ENCODE measurements at places on chromosomes 7 and 10.

GRCh38 chr10:52437205-52437646, 123.1 kb downstream of the DKK1 start:
- DNase-seq = no peak

- no peak for DNase-seq
These were observed 307.7 kb downstream of the ADRA2A start for GRCh38 chr10:111384556-111384955.

DNA sequence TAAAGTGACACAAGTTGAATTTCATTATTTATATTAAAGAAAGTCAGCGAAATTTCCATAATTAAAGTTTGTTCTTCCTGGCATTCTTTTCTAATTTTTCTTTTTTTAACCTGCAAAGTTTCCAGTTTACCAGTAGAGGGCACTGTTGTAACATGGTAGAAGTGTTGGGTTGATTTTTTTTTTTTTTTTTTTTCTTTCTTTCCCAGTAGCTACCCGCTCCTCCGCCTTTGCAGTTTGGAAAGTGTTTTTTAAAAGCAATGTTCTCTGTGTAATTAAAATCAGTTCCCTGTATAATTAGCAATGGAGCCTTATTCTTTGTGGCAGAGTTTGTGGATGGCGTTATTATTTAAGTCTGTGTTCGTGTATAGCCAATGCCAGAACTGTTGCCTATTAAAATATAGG, 53.7 kb downstream of the TAF3 start:
- no peak for DNase-seq

DNA sequence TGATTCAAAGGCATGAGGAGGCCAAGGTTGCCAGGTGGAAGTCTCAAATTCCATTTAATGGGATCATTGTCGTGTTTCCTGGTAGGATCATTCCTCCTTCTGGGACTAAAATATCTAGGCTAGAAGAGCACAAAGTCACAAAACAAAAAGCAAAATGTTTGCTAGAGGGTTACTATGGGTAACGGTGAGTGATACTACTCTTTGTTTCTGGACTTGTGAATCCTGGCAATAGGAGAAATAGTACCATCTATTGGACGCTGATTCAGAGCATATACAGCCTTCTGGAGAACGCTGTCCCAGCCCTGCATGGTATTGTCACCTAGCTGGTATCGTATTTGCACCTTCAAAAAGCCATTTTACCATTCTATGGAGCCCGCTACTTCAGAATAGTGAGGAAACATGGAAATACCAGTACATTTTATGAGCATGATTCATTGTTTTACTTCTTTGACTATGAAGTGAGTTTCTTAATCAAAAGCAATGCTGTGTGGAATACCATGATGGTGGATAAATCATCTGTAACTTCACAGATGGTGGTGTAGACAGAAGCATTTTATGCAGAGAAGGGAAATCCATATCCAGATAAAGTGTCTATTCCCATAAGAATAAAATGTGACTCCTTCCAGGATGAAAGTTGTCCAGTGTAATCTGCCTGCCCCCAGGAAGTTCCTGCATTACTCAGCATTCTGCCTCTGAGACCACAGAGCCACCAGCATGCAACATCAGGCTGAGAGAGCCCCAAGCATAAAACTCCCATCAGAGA, 361.0 kb downstream of the ETV1 start:
- no peak for DNase-seq

DNA sequence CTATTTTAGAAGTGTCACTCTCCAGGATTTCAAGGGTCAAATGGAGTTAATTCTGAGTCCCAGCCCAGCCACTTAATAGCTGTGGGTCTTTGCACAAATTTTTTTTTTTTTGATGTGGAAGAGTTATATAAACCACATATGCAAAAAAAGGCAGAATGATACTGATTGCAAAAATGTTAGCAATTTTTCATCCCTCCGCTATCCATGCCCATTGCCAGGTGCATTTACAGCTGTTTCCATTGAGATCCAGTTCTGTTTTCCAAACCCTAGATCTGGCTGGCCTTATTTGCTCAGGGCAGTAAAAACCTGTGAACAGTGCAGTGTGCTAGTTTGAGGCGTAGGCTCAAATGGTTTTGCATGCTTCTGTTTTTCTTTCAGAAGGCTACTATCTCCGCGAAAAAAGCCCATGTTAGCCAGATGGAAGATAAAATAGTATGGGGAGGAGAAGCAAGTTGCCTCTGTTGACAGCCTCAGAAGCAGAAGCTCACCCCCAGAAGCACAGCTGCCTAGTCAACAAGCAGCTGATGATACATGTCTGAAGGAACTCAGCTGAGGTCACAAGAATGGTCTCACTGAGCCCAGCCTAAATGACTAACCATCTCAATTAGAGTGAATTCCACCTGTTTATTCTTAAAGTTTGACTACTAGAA, 997 bp upstream of the ZNF138 start:
- no peak for DNase-seq

DNA sequence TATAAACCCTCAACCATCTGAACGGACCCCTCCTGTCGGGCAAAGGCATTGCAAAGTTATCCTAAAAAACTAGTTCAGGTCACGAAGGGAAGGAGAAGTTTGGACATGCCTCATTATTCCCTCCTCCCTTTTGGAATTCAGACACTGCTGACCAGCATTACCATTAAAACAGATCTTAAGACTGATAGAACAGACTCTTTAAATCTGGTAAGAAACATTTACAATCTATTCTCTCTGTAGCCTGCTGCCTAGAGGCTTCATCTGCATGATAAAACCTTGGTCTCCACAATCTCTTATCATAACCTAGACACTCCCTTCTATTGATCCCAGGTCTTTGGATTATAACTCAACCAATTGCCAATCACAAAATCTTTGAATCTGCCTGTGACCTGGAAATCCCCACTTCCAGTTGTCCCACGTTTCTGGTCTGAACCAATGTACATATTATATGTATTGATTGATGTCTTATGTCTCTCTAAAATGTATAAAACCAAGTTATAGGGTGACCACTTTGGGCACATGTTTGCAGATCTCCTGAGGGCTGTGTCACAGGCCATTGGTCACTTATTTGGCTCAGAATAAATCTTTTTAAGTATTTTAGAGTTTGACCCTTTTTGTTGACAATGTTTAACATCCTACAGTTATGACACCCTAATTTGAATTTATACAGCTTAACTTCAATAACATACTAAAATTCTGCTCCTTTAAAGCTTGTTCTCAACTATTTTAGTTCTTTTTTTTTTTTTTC, 23.5 kb upstream of the CNNM2 start:
- no peak for DNase-seq

- no peak for DNase-seq
These were observed 69.6 kb downstream of the COL26A1 start for GRCh38 chr7:101432316-101432715.

DNA sequence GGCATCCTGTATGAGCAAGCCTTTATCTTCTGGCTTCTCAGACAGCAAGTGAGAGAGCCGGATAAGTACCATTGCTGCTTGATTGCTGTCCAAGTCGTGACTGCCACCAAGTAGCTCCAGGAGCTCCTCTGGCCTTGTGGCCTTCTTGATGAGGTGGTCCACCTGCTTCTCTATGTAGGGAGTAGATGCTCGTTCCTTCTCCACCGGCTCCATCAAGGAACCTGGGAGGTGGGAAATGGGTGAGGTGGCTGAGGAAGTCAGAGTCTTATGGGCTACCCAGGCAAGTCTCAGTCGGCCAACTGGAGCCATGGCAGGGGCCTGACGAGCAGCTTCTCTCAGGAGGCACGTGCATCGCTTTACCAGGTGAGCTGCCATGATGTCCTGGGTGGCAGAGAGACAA, 2.6 kb downstream of the TBRG4 start:
- no peak for DNase-seq

DNA sequence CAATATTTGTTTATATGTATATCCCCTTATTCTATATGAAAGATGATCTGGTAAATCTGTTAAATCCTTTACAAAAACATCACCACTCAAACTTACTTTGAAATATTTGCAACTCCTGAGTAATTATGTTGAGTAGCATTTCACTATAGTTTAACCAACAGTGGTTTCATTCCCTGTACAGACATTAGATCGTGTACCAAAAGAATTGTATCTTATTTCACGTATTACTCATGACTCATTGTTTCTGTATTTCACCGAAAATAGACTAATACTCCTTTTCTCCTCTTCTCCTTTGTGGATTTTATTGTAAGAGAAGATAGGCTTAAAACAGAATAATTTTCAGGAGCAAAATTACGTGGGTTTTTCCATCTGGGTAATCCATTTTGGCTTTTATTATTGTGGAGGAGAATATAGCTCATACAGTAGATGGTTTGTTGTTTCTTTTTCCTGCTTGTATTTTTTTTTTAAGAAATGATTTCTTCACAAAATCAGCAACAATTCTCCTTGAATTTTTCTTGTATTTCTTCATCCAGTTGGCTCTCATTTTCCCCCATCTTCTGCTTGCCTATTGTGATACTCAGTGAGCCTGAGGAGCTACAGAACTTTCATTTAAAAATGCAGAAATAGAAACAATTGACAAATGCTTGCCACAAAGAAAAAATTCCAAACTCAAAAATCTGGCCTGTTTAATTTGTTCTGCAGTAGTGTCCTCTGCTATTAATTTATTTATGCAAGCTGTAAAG, 90.6 kb upstream of the OIT3 start:
- DNase-seq = no peak

DNA sequence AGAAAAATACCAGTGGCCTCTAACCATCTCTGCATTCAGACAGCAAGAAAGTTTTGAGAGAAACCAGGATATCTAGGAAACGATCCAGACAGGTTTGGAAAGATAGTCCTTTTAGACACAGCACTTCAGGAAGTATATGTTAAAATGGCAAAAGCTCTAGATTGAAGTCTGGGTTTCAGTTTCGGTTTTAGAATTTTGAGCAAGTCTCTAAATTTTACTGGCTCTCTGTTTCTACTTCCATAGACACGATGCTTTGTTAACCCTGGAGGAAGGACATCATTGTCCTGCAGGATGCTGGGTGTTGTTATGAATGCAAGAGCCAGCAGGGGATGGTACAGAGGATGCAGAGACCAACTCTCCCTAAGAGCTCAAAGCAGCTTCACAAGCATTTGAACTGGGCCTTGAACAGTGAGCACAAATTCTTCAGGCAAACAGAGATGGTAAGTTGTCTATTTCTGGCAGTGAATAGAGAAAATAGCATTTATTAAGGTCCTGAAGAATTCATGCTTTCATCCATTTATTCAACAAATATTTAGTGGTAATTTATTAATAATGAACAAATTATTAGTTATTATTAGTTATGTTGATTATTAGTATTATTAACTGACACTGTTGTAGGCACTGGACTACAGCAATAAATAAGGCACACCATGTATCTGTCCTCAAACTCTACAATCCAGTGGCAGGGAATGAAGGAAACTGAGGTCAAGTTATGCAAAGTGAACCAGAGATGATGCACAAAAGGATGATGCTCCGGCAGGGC, 152.7 kb upstream of the NRP1 start:
- DNase-seq = no peak

DNA sequence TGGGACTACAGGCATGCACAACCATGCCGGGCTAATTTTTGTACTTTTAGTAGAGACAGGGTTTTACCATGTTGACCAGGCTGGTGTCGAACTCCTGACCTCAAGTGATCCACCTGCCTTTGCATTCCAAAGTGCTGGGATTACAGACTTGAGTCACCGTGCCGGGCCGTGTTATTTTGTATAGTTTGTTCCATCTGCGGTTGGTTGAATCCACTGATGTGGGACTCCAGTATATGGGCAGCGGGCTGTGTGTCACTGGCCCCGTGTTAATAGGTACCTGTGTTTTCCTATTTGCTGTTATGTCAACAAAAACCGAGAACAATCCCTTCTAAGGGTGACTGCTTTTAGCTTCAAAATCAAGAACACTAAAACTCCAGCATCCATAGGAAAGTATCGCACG, 297.6 kb upstream of the PITRM1 start:
- DNase-seq = no peak

All from anterior cingulate cortex (tissue), 58 donors.